ENCODE measurements at places on chromosomes 7 and 10.

GRCh38 chr7:134845461-134845860, 66.0 kb downstream of the CALD1 start:
- no peak for DNase-seq

DNA sequence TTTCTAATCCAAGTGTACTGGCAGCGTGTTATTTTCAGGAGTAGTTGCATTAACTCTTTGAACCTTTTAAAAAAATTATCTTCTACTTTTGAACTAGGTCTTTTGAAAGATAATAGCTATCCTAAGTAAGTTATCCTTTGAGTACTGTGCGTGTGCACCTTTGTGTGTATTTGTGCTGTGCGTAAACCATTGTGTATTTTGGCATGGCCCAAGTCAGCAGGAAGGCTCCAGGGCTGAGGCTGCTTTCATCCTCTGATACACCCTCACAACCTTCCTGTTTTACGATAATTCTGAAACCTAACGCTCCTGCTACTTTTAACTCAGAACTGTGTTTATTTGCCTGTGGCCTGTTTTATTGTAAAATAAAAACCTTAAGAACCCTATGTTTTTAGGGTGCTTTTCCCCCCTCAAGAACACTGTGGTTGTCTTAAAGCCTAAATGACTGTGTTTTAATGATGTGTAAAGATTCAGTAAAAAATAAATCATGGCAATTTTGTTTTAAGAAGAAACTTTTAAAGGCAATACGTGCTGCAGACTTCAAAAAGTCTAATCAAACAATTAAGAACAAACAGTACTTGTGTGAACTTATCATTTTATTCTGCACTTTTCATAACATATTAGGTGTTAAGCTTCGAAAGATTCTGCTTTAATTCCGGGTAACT, 57.5 kb downstream of the HDAC9 start:
- no peak for DNase-seq

GRCh38 chr7:2195400-2196246, 37.1 kb downstream of the MAD1L1 start:
- no peak for DNase-seq

DNA sequence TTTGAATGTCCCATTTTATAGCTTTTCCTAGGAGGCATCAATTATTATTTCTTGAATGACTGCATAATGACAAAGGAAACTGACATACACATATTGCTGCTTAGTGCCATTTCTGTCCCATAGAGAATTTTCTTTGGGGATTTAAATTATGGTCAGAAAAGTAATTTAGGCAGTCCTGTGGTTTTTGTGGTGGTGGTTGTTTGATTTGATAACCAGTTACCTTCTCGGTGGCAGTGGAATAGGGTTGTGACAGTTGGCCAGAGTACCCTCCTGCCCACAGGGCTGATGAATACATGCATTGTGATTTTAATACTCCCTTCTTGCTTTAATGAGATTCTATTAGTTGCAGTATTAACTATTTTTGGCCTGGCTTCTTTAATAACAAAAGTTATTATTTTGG, 6.6 kb upstream of the SGCE start:
- no peak for DNase-seq

- peak; percentile 77 for DNase-seq
Observed at GRCh38 chr7:140230861-140231770, 54.3 kb upstream of the KDM7A start.

DNA sequence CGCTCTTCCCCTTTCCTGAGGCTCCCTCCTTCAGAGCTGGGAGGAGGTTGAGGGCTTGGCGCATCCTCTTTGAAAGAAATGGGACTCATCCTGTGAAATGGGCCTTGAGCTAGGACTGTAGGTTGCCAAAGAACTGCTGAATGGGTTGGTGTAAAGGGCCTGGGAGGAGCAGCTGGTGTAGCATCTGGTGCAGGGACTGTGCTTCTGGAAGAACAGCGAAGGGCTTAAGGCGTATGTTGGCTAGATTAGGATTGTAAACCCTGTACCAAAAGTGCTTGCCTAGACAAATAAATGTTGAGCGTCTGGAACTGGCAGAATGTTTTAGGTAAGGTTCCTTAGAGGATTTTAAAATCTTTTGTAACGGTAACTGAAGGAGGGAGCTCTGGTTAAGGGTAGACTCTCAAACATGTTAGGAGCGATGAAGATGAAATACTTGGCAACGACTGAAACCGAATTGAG, 563 bp downstream of the STAM start:
- DNase-seq, result no peak

- DNase-seq, result no peak
Observed at GRCh38 chr10:30869566-30869965, 162.1 kb downstream of the ZNF438 start.

- DNase-seq, result no peak
Observed at GRCh38 chr10:91944880-91945630, 21.5 kb downstream of the BTAF1 start.

- no peak for DNase-seq
Observed at GRCh38 chr10:111125102-111125501, 48.3 kb downstream of the ADRA2A start.

GRCh38 chr10:58963101-58963534, 213.3 kb upstream of the PHYHIPL start:
- DNase-seq, result no peak

GRCh38 chr10:71234004-71234894, 21.9 kb downstream of the UNC5B start:
- no peak for DNase-seq

- DNase-seq, result no peak
Observed at GRCh38 chr7:29946428-29947186, 43.0 kb downstream of the SCRN1 start.

DNA sequence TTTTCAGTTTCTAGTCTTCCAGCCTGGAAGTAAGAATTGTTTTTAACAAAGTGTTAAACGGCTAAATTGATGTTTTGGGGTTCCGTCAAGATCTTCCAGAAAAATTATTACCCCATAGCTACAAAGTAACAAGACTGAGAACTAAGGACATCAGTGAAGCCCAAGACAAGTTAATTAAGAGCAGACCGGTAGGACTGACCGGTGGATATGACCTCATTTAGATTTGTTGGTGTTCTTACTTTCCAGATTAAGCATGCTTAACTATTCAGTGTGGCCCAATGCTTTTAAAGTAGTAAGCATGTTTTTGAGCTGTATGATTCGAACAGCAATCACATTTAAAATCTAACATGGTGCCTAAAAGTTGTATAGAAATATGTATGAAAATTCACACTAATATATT, 73.1 kb upstream of the RPA3 start:
- DNase-seq, result no peak

- no peak for DNase-seq
Observed at GRCh38 chr7:26413007-26413691, 121.5 kb downstream of the SNX10 start.

DNA sequence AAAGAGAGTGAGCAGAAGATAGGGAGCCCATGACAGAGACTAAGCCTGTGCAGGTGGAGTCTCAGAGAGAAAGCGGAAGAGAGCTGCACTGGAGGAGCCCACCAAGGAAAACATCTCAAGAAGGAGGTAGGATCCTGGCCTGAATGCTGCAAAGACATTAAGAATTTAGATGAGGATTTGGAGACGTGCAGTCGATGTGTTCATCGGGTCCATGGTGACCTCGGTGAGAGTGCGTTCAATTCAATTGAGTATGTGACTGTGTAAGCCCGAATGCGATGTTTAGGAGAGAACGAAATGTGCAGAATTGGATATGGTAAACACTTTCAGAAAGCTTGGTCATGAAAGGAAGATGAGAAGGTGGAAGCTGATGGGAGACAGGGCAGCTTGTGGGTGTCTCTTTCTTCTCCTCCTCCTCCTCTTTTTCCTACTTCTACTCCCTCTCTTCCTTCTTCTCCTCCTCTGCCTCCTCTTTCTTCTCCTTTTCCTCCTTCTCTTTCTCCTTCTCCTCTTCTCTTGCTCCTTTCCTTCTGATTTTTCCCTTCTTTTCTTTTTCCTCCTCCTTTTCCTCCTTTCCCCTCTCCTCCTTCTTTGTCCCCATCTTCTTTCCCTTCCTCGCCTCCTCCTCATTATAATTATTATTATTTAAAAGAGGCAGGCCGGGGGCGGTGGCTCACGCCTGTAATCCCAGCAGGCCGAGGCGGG, 276.0 kb downstream of the RPS24 start:
- DNase-seq, result no peak

DNA sequence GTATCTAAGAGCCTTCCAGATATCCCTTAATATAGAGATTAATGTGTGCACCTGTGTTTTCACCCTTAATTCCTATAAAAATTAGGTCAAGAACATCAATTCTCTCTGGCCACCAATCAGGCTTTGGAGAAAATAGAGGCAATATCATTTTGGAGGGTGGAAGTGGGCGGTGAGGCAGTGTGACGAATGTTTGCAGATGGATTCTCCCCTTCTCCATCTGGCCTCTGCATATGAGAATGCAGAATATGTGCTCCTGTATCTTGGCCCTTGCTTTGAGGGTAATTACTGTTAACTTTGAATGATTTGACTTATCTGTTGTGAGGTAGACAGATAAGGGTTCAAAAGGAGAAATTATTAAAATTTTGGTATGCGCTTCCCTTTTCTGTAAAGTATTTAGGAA, 304.0 kb upstream of the NPSR1 start:
- DNase-seq, result no peak

DNA sequence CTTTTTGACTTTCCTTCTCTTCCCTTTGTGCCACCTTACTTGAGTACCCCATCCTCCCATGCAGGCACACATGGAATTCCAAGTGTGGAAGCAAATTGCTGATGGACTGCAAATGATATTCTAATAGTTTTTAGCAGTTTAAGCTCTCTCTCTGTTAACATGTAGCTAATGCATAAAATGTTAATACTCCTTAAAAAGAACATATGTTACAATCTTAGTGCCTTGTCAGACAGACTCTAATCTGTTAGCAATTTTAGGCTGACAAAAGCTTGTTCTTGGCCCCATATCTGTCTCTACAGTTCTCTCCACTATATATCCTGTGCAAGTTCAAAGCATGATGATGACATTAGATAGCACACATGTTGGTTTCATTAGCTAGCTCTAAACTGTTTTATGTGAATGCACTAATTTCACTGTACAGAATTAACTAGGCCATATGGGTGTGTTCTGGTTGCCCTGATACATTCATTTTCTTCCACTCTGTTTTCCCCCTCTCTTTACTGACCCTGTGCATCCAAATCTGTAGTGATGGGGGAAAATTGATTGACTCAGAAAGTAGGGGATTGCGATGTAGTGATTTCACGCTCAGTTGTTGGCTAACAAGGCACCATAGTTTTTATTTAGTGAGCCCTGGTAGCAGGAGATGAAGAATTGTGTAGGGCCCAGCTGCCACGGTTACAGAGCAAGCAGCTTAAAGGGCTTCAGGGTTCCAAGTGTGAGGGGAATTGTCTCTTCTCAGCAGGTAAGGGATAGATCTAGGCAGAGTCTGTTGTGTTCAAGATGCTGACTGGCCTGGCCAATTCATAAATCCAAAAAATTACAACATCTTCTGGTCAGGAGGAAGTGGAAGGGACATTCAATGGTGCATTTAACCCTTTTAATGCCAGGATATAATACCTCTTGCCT, 114.6 kb upstream of the FZD1 start:
- DNase-seq, result no peak

DNA sequence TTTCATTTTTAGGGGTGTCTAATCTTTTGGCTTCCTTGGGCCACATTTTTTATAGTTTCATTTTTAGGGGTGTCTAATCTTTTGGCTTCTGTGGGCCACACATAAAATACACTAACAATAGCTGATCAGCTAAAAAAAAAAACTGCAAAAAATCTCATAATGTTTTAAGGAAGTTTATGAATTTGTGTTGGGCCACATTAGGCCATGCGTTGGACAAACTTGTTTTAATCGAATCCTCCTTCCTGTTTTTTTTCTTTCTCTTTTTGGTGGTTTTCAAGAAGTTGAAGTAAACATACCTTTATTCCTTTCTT, 37.4 kb downstream of the ZNRF2 start:
- no peak for DNase-seq

DNA sequence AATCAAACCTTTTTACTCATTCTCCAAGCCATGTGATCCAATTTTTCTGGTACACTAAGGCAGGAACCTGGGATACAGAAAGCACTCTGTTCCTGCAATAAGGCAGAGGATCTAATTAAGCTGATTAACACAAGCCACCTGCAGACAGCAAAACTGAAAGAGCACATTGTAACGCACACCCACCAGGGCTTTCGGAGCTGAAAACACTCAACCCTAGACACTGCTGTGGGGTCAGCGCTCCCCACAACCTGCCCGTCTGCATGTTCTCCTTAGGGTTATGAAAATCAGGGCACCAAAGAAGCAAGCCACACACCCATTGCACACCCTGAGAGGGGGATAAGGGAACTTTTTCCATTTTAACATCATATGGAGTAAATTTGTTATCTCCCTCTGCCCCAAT, 1022.2 kb upstream of the LRRTM3 start:
- DNase-seq, result no peak

DNA sequence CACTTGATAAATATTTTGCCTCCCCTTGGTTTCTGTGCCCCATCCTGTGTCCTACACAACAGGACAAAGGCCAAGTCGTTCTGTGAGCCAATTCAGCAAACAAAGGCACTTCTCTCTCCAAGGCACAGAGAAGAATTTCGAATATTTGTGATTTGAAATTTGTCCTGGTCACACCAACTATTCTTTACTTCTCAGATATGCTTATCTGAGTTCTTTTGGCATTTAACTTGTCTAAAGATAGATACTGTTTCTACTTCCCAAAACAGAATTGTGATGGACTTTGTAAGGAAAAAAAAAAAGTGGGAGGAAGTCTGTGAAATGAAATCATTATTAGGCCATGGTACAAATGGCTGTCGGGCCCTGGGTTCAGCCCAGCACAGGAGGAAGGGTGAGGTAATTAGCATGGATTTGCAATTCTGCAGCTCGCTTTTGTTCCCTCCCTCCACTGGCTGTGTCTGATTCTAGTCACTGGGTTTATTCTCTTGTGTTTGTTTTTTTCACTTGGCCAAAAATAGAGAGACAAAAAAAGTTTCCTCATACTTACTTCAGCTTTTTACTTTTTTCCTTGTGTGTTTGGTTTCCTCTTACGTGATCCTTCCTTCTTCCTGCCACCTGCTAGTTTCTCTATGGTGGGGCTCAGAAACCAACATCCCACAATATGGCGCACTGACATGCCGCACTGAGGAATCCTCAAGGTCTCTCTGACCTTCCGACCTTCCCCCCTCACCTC, 108.2 kb upstream of the MKLN1 start:
- DNase-seq, result no peak
